ENCODE measurements at places on chromosomes 1 and 21.

GRCh38 chr1:9724706-9725476, 73.4 kb downstream of the PIK3CD start:
- DNase-seq = peak; percentile 38

DNA sequence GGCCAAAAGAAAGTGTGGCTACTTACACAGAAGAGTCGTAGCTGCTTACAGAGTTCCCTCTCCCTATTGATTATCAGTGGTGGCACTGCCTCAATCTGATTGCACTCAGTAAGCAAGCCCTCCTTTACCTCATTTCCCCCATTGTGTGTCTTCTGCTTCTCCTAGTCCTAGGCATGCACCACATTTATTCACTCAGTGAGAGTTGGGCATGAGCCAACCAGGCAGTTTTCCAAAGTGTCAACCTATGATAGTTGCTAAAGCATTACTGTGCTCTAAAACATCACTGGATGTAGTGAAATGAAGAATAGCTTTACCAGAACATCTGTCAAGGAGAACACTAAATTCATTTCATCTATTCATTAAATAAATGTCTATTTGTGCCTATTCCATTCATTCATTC, 19.3 kb downstream of the GJA5 start:
- no peak for DNase-seq

GRCh38 chr21:38148046-38148445, 108.7 kb upstream of the KCNJ15 start:
- no peak for DNase-seq

GRCh38 chr1:101175886-101176285, 60.9 kb upstream of the S1PR1 start:
- no peak for DNase-seq

- no peak for DNase-seq
Measured at GRCh38 chr21:28762357-28762735, 230.3 kb downstream of the LTN1 start.

DNA sequence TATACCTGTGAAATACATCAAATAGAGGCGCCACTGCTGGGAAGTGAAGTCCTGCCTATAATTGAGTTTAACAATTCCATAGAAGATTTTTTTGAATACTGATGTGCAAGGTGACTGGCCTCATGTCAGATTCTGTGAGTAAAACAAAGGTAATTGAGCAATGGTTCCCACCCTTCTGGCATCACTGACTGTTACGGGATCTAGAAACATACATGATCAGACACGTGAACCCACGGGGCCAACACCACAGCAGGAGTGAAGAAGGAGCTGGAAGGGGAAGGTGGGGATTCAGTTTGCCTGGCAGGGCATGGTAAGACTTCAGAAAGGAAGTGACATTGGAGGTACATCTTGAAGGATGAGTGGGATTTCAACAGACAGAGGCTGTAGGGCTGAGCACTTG, 270.2 kb downstream of the DISC1 start:
- DNase-seq = no peak

DNA sequence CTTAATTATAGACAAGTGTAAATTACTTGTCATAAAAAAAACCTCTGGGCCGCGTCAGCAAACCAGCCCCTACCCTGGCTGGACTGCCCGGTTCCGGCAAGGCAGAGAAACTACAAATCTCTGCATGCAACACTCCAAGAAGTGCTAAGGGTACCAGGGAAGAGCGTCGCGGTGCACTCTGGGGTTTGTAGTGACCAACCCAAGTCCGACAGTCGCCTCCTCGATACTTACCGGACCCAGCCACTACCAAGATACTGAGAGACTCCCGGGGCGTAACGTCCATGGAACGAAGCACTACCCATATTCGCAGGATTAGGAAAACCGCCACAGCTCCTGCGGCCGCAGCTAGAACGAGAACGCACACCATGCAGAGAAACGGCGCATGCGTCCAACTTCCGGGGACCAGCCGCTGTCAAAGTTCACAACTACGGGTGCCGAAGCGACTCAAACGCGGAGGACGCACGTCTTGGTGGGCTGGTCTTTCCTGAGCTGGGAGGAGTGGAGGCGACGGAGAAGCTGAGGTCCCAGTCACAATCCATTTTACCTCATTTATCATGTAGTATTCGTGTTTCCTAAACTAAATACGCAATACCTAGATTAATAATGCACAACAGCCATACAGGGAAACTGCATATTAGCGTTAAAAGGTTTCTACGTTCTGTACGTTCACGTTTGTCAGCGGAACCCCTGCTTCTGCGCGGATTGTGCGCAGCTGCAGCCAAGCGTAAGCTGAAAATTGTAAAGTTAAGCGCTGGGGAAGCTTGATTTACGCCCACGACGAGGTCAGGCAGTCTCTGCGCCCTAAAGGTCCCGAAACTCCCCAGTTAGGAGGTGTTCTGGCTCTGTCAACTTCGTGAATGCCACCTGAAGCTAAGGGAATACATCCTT, at the start of gene ALG14:
Gene ALG14 (minus strand): TSS at position 420 of the 888 bp plus-strand sequence. CDS start 53 bp downstream, at position 367.
- peak; percentile 92 for DNase-seq

- DNase-seq = no peak
Measured at GRCh38 chr1:72288886-72289285, 6.5 kb upstream of the NEGR1 start.

GRCh38 chr1:46594063-46594462, 10.0 kb downstream of the MKNK1 start:
- no peak for DNase-seq

DNA sequence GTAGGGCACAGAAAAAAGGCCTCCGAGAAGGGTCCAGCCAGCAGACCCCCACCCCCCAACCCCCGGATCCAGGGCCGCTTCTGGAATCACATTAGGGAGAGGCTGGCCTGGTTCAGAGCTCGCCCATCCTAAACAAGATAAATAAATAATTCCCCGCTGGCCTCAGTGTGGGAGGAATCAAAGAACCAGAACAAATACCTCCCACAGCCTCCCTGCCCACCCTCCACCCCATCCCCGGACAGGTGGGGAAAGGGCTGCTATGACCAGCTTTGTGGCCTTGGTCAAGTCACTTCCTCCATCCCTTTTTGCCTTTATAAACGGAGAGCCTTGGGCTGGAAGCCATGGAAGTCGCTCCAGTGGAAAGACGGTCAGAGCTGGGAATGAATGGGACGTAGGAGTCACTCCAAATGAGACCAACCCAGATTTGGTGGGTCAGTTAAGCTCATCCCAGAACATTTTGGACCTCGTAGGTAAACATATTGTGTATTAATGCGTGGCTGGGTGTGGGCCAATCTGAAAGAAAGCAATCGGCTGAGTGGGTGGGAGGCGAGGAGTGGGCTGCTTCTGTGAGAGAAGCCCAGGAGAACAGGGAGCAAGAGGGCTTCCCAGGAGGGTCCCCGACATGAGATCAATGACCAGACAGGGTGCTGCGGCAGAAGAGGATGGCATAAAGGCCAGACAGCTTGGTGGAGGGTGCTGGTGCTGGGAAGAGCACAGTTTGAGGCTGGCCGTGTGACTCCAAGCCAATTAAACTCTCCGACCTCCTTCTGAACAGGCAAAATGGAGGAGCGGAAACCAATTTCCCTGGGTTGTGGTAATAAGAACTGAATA, 63.3 kb downstream of the MEF2D start:
- DNase-seq = no peak

- no peak for DNase-seq
Measured at GRCh38 chr1:214569357-214570004, 18.1 kb upstream of the PTPN14 start.

- no peak for DNase-seq
Measured at GRCh38 chr1:2288816-2289536, 60.9 kb downstream of the SKI start.

- no peak for DNase-seq
Measured at GRCh38 chr21:21971384-21971783, 973.2 kb downstream of the NCAM2 start.

Data from dorsolateral prefrontal cortex (tissue), 122 donors.